ENCODE measurements at places on chromosomes 2 and 18.

DNA sequence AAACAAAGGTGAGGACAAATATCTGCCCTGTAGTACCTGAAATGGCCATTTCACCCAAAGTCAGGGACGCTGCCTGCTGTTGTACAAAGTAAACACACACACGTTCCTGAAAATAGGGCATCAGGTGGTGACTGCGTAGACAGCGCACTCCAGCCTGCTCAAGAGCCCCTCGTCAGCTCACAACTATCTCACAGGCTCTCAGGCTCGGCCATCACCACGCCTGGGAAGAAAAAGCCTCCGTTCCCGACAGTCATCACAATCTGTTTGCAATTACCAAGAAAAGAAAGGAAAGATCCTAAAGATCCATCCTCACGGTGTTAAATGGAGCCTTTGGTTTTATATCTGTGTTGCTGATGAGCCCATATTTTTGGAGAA is 230.2 kb downstream of the ZNF516 start:
- no peak for DNase-seq

GRCh38 chr2:75846683-75847190 is 136.0 kb upstream of the GCFC2 start:
- DNase-seq = no peak

DNA sequence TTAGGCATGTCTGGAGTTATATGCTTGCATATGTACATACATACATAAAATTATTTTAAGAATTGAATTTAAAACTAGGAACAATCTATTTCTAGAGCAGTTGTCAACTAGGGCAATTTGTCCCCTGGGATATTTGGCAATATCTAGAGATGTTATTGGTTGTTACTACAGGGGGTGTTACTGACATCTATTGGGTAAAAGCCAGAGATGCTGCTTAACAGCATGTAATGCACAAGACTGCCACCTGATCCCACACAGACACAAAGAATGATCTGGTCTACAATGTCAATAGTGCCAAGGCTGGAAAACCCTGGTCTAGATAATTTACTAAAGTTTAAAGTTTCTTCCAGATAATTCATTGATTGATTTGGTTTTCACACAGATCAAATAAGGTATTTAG is 185.3 kb downstream of the NYAP2 start:
- no peak for DNase-seq

DNA sequence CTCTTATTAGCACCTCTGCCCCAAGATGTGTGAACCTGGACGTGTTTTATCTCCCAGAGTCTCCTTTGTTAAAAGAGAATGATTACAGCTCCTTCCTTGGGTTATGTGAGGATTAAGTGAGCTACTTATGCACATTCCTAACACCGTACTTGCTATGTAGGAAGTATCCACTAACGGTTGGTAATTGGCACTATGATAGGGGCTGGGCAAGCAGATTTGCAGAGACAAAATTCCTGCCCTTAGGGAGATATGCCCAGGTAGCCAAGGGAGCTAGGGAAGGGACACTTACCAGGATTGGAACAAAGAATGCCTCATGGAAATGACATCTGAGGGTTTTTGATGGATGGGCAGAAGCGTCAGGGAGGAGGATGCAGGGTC is 11.5 kb upstream of the ALPK2 start:
- no peak for DNase-seq

GRCh38 chr2:195561116-195561921 is 95.7 kb upstream of the SLC39A10 start:
- DNase-seq = no peak

DNA sequence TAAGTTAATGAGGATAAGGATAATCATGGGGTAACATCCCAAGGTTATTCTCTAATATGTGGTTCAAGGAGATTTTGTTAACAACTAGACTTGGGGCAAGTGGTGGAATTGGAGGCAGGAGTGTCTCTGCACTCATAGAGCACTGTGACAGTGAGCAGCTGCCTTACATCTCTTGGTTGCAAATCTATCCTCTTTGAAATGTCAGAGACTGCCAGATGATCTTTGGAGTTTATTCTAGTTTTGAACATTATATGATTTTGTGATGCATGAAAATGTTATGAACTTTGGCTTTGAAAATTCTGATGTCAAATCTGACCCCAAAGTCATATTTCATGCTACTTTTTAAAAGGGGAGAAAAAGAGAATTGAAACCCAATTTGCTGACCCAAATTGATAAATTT is 861.1 kb downstream of the CNTNAP5 start:
- DNase-seq = no peak
